ENCODE measurements at places on chromosomes 6 and 20. TPM values are rescaled to one million over a fixed set of nuclear protein-coding genes. Genes with fewer than 3 reads are reported as not detected.

DNA sequence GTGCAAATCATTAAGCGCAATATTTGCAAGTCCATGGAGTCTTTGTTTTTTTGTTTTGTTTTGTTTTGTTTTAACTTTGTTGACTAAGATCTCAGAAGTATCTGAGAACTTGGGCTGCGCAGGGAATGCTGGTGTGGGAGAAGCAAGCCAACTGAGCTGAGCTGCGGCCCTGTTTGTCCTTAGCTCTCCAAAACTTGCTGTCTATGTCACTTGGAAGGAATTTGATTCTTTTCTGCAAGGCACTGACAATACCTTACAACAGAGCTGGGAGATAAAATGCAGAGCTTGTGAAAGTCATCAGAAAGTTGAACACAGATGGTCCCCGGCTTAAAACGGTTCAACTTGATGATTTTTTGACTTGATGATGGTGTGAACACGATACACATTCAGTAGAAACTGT lies 5.4 kb downstream of the SLC22A23 start:
- H3K27me3 ChIP-seq = peaks cover 14% of the 10 kb centered on the region
- no peak overlapping the region for H3K27ac ChIP-seq
- no peak for DNase-seq
- no peak overlapping the region for H3K4me3 ChIP-seq

Gene ARMH2
- total RNA-seq = not detected

DNA sequence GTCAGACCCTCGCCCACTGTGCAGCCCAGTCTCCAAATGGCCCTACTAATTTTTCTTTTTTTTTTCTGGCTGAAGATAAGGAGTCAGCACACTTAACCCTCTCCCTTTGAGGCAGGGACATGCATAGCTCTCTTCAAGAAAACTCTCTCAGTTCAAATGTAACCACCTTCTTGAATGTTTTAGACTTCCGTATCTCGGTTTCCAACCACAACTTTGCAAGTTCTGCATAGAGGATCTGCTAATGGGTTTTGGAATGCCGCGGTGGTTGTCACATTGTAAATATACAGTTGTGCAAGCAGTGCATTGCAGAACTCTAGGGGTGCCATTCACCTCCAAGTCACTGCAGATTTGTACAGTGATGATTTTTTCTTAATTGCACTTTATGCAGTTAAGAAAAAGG lies 59.4 kb upstream of the SLC35B3 start:
- no peaks in the 10 kb centered on the region for H3K27me3 ChIP-seq
- DNase-seq = no peak
- no peaks in the 10 kb centered on the region for H3K4me1 ChIP-seq
- H3K36me3 ChIP-seq = no peaks in the 10 kb centered on the region
- no peak overlapping the region for H3K4me3 ChIP-seq

Gene SLC4A11
- total RNA-seq = 22.3 TPM

- DNase-seq = no peak
- no peaks in the 10 kb centered on the region for H3K27me3 ChIP-seq
- H3K36me3 ChIP-seq = no peaks in the 10 kb centered on the region
- peaks cover 13% of the 10 kb centered on the region for H3K4me1 ChIP-seq
These were observed 4.3 kb upstream of the DCBLD1 start for GRCh38 chr6:117477988-117478852.

Gene HDGFL1
- not detected for total RNA-seq

GRCh38 chr6:162029873-162030576 lies 697.5 kb downstream of the PRKN start:
- no peak overlapping the region for H3K27ac ChIP-seq
- no peak overlapping the region for H3K4me3 ChIP-seq
- DNase-seq = no peak
- no peaks in the 10 kb centered on the region for H3K36me3 ChIP-seq

Gene GRM1
- total RNA-seq = not detected
